Stimulated activated CD4-positive, alpha-beta T cell treated with anti-CD3 and anti-CD28 coated beads, Interleukin-4, amount 100 ng/mL, for 24 hours (primary cell): ENCODE measurements at places on chromosomes 7 and 10.

DNA sequence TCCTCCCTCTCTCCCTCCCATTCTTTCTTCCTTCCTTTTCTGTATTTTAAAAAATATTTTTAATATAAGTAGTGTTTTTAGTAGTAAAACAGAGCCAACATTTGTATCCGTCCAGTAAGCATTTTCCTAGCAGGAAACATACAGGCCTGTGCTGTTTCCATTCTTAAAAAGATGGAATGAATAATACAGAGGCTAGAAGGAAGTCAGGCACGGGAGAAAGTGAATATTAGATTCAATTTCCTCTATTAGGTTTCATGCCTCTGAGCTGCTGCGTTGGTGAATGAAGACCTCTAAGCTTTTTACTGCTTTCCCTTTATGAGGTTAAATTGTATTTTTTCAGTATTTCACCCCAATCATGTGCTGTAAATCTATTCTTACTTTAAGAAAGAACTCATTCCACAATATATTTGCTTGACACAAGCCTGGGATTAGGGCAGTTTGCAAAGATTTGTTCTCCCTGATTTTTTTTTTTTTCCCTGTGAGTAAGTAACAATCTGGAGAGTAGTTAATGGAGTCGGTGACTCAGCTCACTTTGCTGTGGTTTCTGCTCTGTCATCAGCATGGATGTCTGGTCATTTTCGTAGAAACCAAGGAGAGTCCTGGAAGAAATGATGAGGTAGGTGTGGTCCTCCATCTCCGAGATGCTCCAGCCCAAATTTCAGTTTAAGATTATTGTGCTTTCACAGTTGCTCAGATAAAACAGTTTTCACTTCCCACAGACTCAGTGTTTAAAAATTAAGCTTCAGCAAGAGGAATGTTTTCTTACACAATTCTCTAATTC lies 76.1 kb upstream of the PITRM1 start:
- no peak for DNase-seq

- no peak for DNase-seq
Observed at GRCh38 chr10:98312822-98313221, 44.8 kb upstream of the LOXL4 start.

DNA sequence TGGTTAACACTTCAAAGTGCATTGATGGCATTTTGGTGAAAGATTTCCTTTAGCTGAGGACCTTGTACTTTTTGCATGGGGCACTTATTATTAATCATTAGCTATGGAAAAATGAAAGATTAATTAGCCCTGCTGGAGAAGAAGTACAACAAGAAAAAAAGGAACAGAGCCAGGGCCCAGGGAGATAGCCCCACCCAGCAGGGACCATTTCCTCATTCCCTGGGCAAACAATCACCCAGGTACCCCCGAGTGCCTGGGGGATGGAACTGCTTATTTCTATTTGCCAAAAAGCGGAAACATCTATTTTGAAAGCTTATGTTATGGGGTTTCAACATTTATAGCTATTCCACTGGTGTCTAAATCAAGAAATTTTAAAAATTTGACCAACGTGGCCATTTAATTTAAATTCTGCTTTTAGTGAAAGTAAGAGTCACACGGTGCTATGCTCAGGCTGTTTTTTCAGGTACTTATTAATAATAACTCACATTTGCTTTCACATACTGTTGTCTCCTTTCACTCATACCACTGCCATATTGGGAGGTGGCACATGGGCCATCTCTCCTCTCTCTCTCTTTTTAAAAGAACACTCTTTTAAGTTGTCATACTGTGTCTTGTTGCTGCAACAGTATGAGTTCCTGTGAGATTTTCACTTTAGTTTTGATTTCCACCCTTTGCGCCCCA lies 143.6 kb upstream of the KIF5B start:
- no peak for DNase-seq

DNA sequence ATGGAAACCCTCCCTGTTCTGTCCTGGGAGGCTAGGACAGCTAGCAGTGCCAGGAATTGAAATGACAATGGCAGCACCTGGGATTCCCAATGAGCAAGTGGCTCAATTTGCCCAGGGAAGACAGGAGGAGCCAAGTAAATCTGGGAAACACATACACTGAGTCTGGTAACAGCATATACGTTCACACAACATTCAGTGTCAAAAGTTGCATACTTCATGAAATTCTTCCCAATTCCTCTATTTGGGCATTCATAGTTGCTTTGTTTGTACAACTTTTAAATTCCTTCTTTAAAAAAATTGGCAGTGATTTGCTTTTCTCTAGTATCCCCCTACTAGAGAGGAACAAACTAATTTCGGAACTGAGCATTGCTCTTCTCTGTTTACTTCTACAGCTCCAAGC lies 2.9 kb upstream of the FRMD4A start:
- no peak for DNase-seq

DNA sequence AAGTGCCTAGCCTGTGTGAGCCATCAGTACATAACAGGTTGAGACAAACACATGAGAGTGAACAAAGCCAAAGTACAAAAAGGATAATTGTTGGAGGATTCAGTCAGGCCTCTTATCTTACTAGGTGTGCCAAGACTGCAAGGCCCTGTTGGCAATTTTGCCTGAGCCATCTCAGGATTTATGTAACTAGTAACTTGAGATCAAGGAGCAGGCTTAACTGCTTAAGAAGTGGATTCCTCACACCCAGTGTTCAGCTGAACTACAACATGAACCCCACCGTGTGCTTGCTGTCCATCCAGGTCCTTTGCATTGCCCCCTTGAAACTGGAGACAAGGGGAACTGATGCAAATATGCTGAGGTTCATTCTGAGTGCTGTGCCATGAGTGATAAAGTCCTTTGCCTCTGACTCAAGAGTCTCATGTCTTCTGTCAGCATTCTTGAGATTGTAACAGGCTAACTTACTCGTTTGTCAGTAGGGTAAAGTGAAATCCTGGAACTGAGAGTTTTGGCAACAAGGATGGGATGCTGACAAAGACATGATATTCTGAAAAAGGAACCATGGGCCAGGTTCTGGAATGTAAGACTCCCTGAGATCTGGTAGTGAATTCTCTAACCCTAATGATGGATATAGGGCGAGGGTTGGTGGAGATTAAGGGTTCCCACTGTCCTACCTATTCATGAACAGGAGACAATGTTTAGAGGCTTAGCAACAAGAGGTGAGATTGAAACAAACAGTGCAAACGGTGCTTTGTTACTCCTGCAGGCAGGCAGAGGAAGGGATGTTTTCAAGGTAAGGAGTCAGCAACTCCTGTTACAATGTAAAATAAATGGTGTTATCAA lies 44.1 kb upstream of the GATAD1 start:
- DNase-seq: no peak

DNA sequence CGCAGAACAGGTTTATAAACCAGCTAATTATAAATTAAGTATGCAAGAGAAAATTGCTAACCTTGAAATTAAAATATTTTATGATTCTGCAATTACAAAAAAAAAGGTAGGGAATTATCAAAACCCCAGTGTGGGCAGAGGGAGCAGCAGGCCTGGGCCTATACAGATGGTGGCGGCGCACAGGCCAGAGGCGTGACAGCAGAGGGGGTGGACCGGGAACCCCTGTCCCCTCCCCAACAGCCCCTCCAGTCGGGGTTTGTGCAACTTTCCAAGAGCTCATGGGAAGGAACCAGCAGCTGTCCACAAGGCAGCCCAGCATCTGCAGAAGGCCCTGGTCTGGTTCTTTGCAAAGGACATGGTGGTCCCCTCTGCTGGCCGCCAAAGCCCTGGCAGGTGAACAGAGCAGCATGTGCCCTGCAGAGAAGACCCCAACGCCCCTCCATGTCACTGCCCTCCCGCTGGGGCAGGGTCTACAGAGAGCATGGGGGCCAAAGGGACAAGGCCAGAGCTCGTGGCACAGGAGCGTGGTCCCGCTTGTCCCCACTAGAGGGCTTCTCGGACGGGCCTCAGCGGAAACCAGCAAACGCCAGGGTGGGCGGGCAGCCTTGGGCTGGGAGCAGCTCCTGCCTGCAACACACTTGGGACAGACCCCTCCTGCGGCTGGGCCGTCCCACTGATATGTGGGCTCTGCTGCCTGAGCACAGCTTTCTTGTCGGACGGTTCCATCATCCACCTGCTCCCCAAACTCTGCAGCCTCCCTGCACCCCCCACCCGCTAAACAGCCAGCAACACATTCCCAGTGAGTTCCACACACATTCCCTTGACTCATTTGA lies 75.1 kb downstream of the EBF3 start:
- peak; percentile 55 for DNase-seq

- DNase-seq: no peak
Observed at GRCh38 chr7:34327681-34328080, 330.3 kb upstream of the NPSR1 start.

DNA sequence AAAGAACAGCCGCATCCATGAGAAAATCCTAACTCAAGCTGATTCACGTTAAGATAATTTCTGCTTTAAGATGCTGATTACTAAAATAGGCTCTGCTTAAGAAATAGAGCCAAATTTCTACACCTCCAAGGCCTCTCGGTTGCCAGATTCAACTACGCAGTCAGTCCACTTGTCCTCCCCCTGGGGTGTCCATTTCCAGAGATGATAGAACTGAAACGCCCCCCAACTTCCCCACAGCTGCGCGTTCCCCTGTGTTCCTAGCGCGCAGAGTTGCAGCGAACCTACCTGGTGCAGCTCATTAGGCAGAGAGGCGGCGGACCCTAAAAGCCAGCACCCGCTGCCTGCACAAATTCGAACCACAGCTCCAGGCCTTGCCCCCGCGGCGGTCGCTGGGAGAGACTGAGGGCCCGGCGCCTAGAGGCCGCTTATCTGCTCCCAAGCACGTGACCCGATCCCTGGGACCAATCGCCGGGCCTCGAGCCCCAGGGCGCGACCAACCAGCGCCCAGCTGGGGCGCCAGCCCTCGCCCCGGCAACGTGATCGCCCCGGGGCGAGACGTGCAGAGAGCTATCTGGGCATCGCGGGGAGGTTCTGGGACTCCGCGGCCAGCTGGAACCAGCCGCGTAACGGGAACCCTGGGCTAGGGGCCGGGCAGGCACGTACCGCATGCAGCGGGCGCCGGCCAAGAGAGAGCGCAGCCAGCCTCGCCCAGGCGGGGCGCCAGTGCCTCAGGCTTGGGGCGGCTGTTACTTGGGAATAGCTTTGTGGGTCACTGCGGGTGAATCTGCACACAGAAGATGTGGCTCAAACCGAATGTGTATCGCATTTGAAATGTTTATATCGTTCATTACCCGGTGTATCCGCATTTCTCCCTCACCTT lies at the start of gene PPP1R3C:
PPP1R3C (minus strand) TSS at position 401 of the 880 bp plus-strand sequence; CDS start at position 299, 102 bp downstream.
- DNase-seq: peak; percentile 42

DNA sequence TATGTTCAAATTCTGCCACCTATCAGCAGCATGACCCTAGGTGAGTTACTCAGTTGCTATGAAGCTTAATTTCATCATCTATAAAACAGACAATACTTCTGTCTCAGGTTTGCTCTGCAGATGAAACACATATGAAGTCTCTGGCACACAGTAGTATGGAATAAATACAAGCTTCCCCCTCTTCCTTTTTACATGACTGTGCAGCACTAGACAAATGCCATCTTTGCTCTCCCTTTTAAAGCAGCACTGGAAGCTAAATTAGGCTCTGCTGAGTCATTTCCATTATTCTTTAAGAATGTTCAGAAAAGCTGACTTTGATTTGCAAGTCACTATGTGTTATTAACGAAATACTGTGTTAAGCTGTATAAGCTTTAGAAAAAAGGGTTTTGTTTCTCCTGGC lies 40.7 kb upstream of the ANAPC16 start:
- DNase-seq: no peak

DNA sequence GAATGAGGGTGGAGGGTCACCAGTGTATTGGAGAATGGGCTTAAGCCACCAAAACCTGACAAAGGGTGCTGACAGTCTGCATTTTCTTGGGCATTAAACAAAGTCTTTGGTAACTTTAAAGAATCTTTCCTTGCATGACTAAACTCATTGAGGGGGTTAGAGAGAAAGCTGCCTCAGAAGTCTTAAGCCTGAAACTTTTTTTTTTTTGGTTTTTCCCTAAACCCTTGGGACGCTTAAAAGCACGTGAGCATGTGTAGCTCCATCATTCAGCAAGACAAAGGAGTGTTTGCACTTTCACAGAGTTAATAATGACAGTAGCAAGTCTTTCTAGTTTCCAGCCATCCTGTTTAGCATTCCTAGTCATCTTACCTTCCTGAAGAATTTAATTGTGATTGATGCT lies 110.7 kb downstream of the LRMDA start:
- DNase-seq: no peak

- DNase-seq: no peak
Observed at GRCh38 chr10:48390933-48391845, 84.7 kb downstream of the MAPK8 start.

- no peak for DNase-seq
Observed at GRCh38 chr10:114379631-114380041, 24.7 kb downstream of the AFAP1L2 start.

GRCh38 chr10:23695825-23696420 lies 257.0 kb downstream of the OTUD1 start:
- DNase-seq: no peak

- no peak for DNase-seq
Observed at GRCh38 chr10:94286901-94287300, 75.8 kb downstream of the NOC3L start.

DNA sequence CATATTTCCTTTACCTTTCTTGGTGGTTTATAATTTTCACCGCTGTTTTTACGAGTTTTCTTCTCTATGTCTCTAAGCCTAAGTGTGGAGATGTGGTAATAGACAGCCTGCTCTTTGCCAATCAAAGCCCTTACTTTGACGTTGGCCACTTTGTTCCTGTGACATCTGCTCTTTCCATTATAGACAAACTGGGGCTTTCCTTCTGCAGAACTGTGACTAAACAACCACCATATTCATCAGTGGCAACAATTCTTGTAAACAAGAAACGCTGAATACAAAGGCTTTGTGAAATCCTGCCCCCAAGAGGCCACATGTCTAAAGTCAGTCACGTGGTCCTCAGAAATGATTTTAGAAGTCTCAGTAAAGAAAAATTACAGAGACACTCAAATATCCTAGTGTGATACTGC lies 59.6 kb upstream of the CAPZA2 start:
- peak; percentile 32 for DNase-seq

GRCh38 chr10:78727728-78728127 lies 341.0 kb upstream of the ZMIZ1 start:
- no peak for DNase-seq

- DNase-seq: no peak
Observed at GRCh38 chr10:2525781-2526180, 541.6 kb upstream of the PFKP start.

- DNase-seq: peak; percentile 56
Observed at GRCh38 chr10:62373995-62374861, at the start of gene ZNF365. Gene ZNF365 (plus strand): TSS chr10:62374369. CDS start chr10:62376194, 1,825 bp downstream.

DNA sequence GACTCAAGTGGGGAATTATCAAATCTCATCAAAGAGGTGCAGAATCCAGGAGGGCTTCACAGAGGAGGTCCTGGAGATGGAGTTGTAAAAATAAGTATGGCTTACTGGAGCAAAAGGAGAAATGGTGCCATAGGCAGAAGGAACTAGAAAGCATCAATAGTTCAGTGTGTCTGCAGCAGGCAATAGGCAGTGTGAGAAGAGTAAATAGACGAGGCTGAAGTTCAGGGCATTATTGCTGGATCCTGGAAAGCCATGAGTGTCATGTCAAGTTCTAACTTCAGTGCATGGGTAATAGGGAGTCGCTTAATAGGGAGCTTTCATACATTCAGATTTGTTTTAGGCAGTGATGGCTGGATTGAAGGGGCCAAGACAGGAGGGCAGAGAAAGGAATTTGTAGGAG lies 39.3 kb downstream of the CYP26A1 start:
- DNase-seq: no peak

- DNase-seq: no peak
Observed at GRCh38 chr7:101241443-101242349, 3.2 kb downstream of the FIS1 start.
